ENCODE measurements at places on chromosomes 7 and 10.

- no peak for DNase-seq
Observed at GRCh38 chr10:71729161-71729636, 9.6 kb upstream of the C10orf105 start.

- DNase-seq: peak; percentile 41
Observed at GRCh38 chr10:38146579-38147333, 52.6 kb downstream of the ZNF37A start.

DNA sequence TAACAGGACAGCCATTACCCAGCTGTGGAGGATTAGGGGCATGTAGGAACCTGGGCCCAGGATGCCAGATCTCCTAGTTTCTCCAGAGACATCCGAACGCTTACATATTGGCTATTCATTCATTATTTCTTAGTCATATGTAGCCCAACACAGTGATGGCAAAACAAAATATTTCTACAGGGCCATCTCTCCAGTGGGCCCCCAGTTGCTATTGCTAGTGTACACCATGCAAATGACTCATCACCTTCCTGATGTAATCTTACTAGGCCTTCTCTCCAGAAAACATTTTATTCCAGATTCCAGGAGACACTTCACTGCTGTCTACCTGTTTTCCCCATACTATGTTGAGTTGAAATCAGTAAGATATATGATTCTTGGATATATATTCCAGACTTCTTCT lies 201.7 kb downstream of the PLXDC2 start:
- DNase-seq: peak; percentile 11

- no peak for DNase-seq
Observed at GRCh38 chr10:32927750-32928149, 30.3 kb downstream of the ITGB1 start.

DNA sequence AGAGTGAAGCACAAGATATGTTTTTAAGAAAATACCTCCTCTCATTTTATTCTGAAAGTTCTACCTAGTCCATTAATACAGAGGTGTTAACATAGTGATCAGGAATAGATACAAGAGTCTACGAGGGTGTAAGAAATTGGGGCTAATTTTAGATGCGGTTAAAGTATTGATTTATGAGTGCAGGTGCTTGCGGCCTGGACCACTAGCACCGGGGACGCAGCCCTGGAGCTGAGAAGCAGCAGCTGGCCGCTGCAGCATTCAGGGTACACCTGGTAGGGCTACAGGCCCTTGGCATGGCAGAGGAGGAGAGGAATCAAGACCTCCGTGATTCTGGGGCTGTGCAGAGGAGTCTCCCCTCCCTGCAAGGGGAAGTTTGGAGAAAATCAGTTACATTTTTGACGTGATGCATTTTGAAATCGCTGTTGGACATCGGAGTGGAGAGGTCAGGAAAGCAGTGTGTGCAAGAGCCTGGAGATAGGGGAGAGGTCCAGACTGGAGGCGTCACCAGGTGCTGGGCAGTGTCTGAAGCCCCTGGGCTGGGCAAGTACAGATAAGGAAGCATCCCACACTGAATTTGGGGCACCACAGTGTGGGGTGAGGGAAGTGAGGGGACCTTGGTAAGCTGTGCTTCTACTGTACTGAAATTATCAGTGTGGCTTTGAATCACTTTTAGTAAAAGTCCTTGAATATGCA lies 112.3 kb downstream of the VWC2 start:
- DNase-seq: no peak

Data from LHCN-M2 (cell line).